ENCODE measurements at places on chromosomes 12 and 14.
A peak's percentile ranks its signal among the peaks of the same experiment; 100 is the strongest.

GRCh38 chr14:21822109-21822508 lies 148.5 kb upstream of the OR4E1 start:
- DNase-seq = no peak

- DNase-seq = no peak
Observed at GRCh38 chr12:65565601-65566560, 258.4 kb upstream of the HMGA2 start.

- DNase-seq = peak; percentile 71
Observed at GRCh38 chr12:124603100-124603541, 35.7 kb upstream of the NCOR2 start.

- no peak for DNase-seq
Observed at GRCh38 chr12:2284321-2284813, 231.6 kb downstream of the CACNA1C start.

GRCh38 chr12:1375323-1375722 lies 219.1 kb downstream of the FBXL14 start:
- no peak for DNase-seq

DNA sequence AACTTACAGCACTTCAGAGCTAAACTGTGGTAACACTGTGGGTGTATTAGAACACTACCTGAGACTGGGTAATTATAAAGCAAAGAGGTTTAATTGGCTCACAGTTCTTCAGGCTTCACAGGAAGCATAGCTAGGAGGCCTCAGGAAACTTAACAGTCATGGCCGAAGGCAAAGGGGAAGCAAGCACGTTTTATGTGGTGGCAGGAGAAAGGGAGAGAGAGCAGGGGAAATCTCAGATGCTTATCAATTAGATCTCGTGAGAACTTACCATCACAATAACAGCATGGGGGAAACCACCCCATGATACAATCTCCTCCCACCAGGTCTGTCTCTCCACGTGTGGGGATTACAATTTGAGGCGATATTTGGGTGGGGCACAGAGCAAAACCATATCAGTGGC lies 512.6 kb downstream of the RERGL start:
- DNase-seq = no peak

GRCh38 chr12:130523208-130523607 lies 185.5 kb downstream of the PIWIL1 start:
- no peak for DNase-seq

GRCh38 chr14:103332143-103332919 lies 1.7 kb upstream of the EIF5 start:
- no peak for DNase-seq

GRCh38 chr14:23186913-23187654 lies 3.6 kb upstream of the SLC7A8 start:
- DNase-seq = no peak

DNA sequence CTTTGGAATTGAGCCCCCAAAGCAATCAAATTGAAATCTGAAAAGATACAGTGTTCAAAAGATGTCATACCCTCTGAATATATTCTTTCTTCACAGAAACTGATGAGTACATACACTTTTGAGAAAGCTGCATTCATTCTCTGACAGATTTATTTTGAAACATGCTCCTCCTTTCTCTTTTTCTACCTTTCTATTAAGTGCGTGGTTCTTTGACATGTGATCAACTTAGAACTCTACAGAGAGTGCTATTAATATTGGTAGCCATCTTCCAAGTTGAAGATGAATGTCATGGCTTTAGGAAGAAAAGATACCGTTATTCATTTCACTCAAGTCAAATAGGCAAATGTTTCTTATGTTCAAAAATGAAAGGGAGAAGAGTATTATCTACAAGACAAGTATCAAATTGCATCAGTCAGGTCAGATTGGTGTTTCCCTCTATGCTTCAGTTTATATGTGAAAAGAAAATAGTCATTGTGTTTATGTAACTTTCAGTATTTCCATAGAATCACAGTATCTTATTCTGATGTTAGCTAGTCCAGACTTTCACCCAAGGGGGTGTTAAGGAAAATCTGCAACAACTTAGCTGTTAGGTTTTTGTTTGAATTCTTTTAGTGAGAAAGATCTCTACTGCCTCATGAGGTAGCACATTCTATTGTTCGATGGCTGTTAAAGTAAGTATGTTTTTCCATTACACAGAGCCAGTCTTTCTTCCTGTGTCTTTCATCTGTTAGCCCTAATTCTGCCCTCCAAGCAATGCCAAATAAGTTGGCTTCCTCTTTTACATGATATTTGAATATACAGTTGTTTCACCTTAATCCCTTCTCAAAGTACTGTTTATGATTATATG lies 55.4 kb upstream of the GARIN2 start:
- no peak for DNase-seq

GRCh38 chr12:26156201-26156871 lies 31.5 kb upstream of the BHLHE41 start:
- no peak for DNase-seq

GRCh38 chr14:103085106-103086091 lies 1.4 kb downstream of the LBHD2 start:
- peak; percentile 44 for DNase-seq

- DNase-seq = no peak
Observed at GRCh38 chr14:75984674-75985073, 889 bp upstream of the IFT43 start.

DNA sequence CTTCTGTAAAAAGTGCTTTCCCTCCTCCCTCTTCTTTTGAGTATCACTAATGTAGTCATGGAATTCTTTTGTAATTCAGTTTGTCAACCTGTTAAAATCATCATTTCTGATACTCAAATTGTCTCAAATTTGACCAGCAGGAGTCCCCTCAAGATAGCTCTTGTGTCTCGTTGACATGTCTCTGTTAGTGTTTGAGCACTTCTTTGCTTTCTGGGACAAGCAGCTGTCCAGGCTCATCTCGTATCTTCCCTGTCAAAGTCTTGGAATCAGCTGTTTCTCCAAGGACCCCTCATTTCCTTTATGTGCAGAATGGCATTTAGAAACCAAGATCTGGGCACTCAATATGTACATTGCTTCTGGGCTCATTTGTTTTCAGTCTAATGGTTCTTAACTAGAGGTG lies 10.7 kb downstream of the CIPC start:
- peak; percentile 54 for DNase-seq

- peak; percentile 100 for DNase-seq
Observed at GRCh38 chr14:91390165-91390778, 27.3 kb downstream of the CCDC88C start.

DNA sequence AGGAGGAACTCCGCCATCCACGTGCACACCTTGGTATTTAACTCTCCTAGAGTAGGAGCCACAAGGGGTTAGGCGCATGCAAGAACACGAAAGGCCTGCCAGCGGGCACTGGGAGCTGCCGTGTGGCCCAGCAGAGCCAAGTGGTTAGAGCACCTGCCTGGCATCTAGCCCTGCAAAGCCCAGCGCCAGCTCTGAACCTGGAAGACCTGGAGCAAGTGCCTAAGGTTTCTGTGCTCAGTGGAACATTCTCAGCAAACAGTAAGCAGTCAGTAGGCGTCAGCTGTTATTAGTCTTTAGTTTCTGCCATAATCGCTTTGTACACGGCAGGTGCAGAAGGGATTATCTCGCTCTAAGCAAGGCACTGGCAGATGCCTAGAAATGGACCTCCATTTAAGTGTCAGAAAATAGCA lies 55.4 kb downstream of the SETD3 start:
- DNase-seq = peak; percentile 99

GRCh38 chr14:77799863-77800730 lies at the start of gene ADCK1:
ADCK1 (plus strand) TSS chr14:77800109; CDS start chr14:77818979, 18,870 bp downstream.
- DNase-seq = peak; percentile 88

DNA sequence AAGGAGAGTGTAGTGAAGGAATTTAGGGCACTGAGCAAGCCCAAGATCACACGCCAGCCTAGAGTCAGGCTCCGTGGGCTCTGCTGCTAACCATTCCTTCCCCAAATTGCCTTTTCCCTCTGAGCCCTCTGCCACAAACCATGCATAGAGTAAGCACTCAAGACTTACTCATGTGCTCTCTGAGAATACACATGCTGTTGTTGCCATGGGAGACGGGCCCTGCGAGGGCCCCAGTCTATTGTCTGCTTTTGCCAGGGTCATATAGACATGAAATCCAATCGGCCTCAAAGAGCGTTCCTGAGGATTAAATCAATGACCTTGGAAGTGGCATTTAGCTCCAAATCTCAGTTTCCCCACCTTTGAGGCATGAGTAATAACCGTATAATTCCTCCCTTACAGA lies 48.7 kb upstream of the WSCD2 start:
- no peak for DNase-seq

- DNase-seq = no peak
Observed at GRCh38 chr12:51160814-51161459, 12.0 kb downstream of the TFCP2 start.

GRCh38 chr12:112685321-112685720 lies 106.2 kb upstream of the RPH3A start:
- DNase-seq = peak; percentile 58

DNA sequence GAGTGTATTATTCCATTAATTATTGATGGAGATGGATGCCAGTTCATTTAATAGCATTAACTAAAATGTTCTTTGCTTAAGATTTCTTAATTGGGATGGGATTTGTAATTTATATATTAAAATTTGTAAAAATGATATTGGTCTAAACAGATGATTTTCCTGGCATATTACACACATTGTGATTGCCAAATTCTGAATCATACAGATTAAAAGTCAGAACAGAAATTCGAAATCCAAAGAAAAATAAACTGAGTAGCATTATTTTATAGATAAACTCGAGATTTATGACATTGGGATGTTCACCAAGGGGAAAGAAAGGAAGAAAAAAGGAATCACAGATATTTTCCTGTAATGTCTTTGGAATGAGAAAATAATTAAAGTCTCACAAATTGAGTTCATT lies 481.1 kb downstream of the CCER1 start:
- no peak for DNase-seq

GRCh38 chr12:49664591-49665239 lies 41.4 kb downstream of the PRPF40B start:
- DNase-seq = no peak

GRCh38 chr12:52964556-52965336 lies 15.8 kb downstream of the KRT18 start:
- no peak for DNase-seq

GRCh38 chr12:82867762-82868500 lies 181.2 kb downstream of the TMTC2 start:
- DNase-seq = no peak

GRCh38 chr12:86801439-86801838 lies 545.2 kb upstream of the MGAT4C start:
- peak; percentile 3 for DNase-seq

GRCh38 chr12:106229036-106229591 lies 18.7 kb downstream of the CKAP4 start:
- no peak for DNase-seq

GRCh38 chr14:52738409-52738808 lies 8.4 kb downstream of the STYX start:
- DNase-seq = peak; percentile 6

DNA sequence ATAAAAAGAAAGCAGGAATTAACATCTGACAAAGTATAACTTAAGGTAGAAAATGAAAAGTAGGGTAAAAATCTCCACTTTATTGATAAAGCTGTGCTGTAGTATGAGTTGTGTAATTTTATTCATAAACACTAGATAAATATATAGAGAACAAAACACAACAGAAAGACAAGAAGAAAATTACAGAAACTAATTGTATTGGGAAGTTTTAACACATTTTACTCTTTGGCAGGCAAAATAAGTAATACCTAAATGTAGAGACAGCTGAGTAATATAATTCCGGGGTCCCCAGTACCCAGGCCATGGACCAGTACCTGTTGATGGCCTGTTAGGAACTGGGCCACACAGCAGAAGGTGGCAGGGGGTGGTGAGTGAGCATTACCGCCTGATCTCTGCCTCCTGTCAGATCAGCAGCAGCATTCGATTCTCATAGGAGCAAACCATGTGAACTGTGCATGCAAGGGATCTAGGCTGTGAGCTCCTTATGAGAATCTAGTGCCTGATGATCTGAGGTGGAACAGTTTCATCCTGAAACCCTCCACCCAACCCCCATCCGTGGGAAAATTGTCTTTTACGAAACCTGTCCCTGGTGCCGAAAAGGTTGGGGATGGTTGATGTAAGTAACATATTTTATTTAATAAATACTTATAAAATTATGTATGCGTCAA lies 84.4 kb upstream of the ETV6 start:
- DNase-seq = no peak

DNA sequence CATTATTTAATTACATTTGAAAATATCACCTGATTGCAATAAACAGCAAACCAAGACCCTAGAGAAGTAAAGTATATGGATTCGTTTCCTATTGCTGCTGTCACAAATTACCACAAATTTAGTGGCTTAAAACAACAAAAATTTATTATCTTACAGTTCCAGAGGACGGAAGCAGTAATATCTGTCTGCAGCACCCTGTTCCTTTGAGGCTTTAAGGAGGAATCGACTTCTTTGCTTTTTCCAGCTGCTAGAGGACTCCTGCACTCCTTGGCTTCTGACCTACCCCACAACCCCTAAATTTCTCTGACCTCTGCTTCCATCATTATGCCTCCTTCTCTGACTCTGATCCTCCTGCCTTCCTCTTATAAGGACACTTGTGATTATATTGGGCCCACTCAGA lies 23.8 kb upstream of the PPM1A start:
- no peak for DNase-seq

DNA sequence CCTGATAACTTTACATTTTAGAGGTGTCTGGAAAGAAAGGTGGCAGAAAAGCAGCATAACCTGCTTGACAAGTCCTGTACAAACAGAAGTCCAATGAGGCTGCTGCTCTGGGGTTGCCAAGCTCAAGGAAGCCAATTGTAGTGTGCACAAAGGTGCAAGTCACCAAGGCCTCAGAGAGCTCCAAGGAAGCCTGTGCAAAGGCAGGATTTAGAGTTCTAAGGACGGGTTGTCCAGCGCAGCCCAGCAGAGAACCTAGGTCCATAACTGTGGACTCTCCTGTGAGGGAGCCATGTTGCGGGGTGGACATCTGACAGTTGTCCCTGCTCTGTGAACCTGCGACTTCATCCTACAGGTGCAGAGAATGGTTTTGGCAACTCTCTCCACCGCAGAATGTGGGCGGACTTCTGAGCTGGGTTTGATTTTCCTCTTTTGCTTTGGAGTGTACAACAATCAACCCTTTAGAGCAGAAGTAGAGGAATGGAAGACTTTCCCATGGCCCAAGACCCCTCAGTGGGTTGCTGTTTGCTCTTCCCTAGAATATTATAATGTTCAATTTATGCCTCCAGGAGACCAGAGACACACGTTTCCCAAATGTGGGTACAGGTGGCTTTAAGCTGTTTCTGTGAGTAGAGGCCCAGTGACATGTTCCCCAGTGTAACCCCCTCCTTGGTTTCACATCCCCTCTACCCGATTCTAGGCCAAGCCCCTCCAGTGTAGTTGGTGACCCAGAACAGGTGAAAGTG lies 81.0 kb downstream of the ETV6 start:
- no peak for DNase-seq

- DNase-seq = no peak
Observed at GRCh38 chr14:32003585-32003984, 73.5 kb upstream of the ARHGAP5 start.
